SHP77 treated with DMSO at 0.1 percent for 48 hours (cell line): ENCODE measurements at places on chromosomes 4 and X.

- DNase-seq = no peak
Observed at GRCh38 chrX:39848243-39848642, 249.5 kb downstream of the BCOR start.

- DNase-seq = no peak
Observed at GRCh38 chr4:145823743-145824142, 114.9 kb downstream of the ZNF827 start.

GRCh38 chr4:16199093-16199492 is 27.2 kb downstream of the TAPT1 start:
- no peak for DNase-seq

GRCh38 chrX:72487661-72488060 is 85.0 kb downstream of the HDAC8 start:
- no peak for DNase-seq

- no peak for DNase-seq
Observed at GRCh38 chr4:91837608-91838029, 466.1 kb upstream of the GRID2 start.

GRCh38 chr4:108148316-108148715 is 20.4 kb downstream of the LEF1 start:
- peak; percentile 10 for DNase-seq

DNA sequence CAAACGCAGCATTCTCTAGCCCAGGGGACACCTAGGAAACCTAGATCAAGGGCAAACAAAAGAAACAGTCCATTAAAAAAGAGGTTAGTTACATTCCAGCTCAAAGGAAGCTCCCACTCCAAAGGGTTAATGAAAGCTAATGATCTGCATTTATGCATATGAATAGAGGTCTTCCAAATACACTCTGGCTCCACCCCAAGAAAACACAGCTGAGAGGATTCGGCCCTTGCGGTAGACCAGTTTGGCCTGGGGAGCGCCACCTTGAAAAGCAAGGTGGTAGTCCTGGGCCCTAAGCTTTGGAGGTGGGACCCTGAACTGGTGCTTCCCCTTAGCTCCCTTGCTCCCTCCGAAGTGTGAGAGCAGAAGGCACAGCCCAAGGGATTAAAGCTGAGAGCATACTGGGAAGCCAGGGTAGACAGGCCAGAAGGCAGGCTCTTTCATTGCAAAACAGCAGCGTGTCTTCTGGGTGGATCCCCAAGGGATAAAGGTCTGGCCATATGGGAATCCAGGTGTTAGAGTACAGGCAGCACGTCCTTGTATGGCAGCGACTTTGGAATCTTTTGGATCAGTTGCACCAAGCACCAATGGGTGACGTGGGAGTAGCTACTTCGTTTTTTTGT is 3.7 kb downstream of the GABRQ start:
- no peak for DNase-seq
